ENCODE measurements at places on chromosomes 2 and 18.

DNA sequence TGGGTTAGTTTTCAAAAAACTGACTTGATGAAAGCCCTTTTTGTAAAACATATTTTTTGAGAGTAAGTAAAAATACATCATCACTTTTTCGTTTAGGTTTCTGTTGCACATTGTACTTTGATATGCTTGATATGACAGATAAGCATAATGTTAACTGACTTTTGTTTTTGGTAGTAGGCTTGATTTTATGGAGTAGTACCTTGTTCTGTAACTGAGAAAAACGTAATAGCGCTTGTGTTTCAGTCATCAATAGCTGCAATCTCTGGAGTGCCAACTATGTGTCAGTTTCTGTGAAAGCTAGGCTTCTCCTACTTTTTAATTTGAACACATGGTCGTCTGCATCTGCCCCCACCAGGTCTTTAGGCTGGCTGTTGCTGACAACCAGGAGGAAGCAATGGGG, 1.3 kb downstream of the LCLAT1 start:
- no peak for DNase-seq

- no peak for DNase-seq
These were observed 409.5 kb upstream of the FIGN start for GRCh38 chr2:164145093-164145987.

DNA sequence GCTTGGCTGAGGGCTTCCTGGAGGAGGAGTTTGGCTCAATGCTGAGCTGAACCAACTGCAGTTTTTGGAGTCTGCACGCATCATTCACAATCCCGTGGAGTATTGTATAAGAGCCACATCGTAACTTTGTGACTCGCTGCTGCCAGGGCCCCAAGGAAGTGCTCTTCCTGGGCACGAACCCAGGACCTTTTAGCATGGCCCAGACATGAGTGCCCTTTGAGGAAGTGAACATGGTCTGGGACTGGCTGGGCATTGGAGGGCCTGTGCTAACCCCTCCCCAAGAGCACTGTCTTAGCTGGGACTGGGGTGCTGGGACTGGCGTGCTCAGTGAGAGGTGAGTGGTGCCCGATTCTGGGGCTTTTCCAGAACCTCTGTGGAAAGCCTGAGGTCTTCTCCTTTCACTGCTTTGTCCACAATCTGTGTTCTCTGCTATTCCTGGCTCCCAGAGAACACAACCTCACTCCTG, 88.6 kb downstream of the LIPG start:
- DNase-seq = no peak

GRCh38 chr2:1891971-1892486, 147.7 kb upstream of the PXDN start:
- DNase-seq = no peak

DNA sequence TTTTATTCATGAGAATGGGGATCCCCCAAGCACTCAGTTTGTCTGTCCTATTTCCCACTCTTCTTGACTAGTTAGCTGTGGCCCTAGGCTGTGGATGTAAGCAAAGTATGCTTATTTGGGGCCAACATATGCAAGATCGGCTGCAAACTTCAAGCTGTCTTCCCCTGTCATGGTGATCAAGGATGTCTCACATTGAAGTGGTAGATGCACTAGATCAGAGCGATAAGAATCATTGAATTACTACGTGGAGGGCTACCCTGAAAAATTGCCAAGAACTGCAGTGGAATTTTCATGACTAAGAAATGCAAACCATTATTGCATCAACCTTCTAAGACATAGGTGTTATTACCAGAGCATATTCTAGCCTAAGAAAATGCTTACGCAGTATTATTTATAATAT, 527.4 kb downstream of the RNF144A start:
- no peak for DNase-seq

- DNase-seq = no peak
These were observed 122.5 kb downstream of the PRPF40A start for GRCh38 chr2:152594792-152595191.

DNA sequence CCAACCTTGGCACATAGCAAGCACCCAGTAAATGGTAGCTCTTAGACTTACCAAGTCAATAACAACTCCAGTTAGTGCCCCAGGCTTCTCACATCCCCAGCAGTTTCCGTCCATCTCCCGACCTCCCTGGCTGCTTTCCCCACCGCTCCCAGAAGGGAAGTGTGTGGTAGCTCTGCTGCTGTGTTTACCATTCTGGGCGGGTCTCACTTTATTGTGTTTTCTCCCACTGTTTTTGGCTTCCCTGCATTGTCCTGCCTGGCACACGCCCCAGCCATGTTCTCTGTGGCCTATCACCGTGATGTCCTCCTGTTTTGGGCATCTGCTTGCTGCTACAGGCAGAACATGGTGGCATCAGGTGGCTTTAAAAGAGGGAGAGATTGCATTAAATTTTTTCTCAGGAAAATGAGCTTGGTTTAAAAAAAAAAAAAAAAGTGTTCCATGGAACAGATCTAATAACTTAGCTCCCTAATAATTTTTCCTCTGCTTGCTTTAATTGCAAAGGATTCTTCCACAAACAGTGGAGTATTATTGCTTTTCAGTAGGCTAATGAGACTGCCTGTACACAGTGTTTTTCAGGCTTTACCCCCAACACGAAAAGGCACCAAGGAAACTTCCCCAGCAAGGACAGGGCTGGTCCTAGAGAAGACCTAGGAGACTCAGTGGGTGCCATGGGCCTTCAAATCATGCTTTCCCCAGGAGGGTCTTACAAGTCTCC, 8.0 kb upstream of the COX7A2L start:
- no peak for DNase-seq

GRCh38 chr2:99689145-99689742, 199.4 kb upstream of the REV1 start:
- no peak for DNase-seq

- peak; percentile 17 for DNase-seq
These were observed 323.2 kb downstream of the PLCL1 start for GRCh38 chr2:198127627-198128026.

DNA sequence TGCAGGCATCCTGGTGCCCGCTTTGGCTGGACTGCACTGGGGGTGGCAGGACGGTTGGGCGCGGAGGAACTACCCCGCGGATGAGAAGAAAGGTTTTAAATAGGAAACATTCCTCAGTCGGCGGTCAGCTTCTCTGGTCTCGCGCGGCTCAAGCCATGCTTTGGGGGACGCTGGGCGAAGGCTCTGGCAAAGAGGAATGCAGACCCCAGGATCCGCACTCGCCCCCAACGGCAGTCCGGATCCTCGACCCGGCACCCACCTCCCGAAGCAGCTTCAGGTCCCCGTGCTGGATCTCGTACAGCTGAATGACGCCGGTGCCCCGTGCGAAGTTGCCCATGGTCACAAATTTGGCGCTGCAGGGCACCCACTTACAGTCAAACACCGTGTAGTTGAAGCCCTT, 686 bp upstream of the PNO1 start:
- no peak for DNase-seq

DNA sequence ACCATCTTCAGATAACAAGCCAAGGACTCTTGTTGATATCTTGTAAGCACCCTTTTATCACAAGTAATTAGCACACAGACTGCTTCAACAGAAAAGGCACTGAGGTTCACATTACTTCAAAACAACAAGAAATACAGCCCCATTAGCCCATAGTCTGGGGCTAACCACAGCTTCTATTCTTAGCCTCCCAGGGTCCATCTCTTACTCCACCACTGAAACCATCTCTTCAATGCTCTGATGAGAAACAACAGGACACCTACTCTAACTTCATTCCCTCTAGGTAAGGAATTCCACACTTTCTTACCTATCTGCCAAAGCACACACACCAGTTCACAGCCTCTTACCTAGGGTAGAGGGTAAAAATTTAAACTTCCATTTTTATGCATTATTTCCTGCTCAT, 26.4 kb upstream of the CYTIP start:
- DNase-seq = no peak

DNA sequence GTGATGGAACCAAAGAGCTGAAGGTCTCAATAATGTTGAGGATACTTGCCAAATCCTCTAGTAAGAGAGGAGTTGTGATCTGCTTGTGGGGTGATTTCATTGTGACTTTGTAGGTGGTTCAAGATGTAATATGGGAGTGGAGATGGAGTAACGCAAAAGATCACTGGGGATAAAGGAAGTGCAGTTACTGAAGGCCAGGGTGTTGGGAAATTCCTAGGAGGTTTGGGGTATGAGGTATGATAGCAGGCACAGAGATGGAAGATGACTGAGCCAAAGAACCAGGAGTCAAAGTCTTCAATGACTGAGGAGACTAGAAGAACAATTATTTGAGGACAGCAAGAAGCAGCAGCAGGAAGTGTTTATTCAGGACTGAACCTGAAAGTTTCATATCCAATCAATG, 222.6 kb downstream of the NCKAP5 start:
- DNase-seq = no peak

- DNase-seq = no peak
These were observed 32.7 kb upstream of the AGFG1 start for GRCh38 chr2:227439214-227439613.

DNA sequence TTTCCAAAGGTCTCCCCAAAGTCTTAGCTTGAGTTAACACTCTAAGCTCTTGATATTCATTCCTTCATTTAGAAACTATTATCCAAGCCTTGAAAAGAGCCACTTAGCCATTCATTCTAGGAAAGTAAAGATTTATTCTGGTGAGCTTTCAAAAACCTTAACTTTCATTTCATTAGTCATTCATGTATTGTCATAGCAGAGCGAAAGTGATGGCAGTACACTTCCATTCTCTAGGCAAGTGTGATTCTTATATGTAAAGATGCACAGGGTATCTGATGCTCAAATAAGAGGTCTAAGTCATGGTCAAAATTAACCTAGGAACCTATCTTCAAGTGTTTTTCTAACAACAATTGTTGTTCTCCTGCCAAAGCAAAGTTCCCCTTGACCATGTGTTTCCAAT, 553.0 kb upstream of the FANCL start:
- no peak for DNase-seq

GRCh38 chr2:117921520-117921919, 92.3 kb downstream of the CCDC93 start:
- DNase-seq = no peak

DNA sequence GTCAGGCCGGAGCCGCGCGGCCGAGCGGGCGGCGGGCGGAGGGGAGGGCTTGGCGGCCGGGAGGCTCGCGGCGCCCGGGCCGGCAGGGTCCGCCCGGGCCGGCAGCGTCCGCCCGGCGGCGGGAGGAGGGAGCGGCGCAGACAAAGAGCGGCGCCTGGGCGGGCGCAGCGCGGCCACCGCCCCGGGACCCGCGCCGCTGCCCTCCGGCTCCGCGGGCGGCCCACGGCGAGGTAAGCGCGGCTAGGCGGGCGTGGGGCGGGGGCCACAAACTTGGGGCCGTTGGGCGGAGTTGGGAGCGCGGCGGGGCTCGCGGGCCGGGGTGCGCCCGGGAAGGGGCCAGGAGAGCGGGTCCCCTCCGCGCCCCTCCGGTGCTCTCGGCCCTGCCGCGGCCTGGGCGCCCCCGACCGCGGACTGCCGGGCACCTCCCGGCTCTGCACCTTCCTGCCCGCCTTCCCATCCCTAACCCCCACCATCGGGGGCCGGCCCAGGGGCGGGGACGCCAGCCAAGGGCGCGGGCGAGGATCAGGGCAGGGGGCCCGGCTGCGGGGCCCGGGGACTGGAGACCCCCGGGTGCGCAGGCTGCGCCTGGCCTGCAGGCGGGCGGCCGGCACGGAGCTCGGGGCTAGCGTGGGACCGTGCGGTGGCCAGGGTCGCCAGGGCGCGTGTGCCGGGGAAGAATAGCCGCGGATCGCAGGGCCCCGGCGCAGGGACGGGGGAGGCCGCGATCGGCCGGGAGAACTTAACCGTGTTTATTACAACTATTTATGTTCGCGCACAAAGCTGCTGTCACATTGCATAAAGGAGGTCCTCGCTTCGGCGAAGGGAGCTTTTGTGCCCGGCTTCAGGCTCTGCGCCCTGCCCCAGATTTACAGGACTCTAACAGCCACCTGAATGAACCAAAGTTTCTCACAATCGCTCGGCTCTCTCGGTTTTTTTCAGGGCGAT, at the start of gene NCK2:
NCK2 (plus strand) TSS at position 4 of the 945 bp plus-strand sequence. CDS start 110,152 bp downstream, outside the sequence.
- peak; percentile 11 for DNase-seq

DNA sequence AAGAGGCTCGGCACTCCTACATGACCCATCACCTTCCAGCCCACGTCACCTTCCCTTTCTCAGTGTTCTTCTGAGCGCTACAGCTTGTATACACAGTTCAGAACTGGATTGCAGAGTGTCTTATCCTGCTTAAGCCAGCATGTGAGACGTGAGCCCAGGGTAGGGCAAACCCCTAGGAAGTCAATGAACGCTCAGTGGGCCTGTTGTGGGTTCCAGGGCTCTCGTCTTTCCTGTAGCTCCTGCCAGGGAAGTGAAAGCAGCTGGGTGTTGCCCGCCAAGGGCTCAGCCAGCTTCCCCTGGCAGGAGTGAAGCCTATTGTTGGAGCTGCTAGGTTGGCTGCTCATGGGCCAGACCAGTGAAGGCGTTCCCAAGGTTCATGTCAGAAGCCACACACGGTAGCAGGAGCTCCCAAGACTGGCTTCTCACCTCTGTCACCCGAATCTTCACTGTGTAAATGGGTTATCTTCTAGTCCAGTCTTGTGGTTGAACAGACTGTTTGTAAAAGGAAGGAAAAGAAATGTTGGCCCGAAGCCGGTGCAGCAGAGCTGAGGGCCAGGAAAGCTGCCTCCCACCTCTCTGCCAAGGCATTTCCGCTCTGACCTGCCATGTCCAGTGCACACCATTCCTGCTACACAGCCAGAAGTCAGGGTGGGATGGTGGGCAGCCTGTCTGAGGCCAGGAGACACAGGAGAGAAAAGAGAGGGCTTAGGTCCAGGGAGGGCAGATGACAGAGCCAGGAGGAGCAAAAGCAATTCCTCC, 69.6 kb upstream of the RMDN2 start:
- no peak for DNase-seq

DNA sequence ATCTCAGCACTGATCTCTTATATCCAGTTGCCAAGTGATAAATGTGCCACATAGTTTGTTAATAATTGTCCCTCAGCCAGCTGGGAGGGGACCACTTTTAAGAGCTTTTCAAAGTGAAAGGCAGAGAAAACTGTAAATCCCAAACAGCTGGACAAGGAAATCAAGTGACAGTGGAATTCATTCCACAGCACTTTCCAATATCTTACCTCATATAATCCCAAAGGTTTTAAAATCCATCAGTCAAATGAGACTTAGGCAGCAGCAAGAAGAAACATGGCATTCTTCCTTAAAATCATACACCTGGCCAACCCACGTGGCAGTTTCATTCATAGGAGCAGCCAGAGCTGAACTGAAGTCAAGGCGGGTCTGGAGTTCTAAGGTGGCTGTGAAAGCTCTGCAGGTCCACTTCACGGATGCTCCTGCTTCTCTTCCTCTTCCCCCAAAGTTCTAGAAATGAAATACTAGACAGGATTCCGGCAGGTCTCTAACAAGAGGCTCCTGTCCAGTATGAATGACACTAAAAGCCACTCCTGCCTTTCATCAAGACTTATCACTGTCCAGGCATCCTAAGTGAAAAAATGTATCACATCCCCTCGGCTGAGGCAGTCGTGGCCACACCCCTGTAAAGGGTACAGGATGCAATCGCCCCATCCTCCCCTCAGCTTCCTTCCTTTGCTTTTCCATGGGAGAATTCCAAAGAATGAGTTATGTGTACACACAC, 190.4 kb upstream of the STK17B start:
- no peak for DNase-seq

DNA sequence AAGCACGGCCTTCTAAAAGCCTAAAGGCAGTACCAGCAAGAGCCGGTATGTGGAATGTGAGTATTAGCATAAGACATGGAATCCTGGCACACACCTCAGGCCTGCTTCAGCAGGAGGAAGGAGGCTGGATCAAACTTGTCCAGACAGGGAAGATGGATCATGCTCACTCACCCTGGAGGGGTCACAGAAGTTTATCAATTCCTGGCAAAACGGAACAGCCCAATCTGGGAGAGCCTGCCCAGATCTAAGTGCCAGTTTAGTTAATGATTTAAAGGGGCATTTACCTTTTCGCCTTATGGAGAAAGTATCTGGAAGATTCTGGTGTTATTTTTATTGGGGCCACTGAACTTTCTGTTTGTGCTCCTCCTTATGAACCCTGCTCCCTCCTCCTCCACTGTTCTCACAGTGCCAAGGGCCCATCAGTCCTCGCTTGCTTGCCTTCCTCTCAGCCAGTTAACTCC, 58.3 kb upstream of the NFE2L2 start:
- DNase-seq = no peak

Data from activated CD4-positive, CD25-positive, alpha-beta regulatory T cell (primary cell).